ENCODE measurements at places on chromosomes 6 and 20.

DNA sequence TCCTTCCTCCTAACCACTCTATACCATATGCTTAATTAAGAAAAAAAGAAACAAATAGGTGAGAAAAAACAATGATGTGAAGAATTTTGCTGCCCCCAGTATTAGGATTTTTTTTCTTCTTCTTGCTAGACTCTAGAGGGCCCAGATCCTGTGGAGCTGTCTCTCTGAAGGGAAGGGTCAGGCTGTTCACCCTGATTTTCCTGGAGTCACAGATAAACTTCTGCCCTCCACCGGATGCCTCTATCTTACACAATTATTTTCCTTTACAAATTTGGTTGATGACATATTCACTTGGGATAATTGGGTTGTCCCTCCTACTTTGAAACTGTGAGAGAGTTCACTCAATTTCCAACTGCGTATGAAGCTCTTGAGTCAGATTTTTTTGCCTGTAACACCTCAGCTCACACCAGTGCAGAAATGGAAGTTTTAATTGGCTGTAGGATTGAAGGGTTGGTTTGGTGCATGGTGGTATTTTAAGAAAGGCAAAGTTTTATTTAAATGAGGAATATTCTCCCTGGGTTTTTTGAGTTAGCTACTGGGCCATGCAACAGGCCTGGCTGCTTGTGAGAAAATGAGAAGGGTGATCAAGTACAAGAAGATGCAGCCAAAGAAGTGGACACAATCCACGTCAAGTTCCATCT is 73.7 kb upstream of the ESR1 start:
- DNase-seq, result no peak

- DNase-seq, result no peak
These were observed 71.4 kb downstream of the MAFB start for GRCh38 chr20:40617594-40617993.

GRCh38 chr6:159871906-159872305 is 18.9 kb upstream of the MAS1 start:
- no peak for DNase-seq

- DNase-seq, result no peak
These were observed 395.0 kb downstream of the HDGFL1 start for GRCh38 chr6:22964334-22964733.

GRCh38 chr6:127514179-127514772 is 4.9 kb downstream of the MTCL3 start:
- DNase-seq, result no peak

GRCh38 chr6:44268095-44268628 is 2.1 kb upstream of the TMEM151B start:
- peak; percentile 73 for DNase-seq

GRCh38 chr20:57651881-57652605 is 31.8 kb upstream of the ZBP1 start:
- no peak for DNase-seq

GRCh38 chr6:14354919-14355572 is 237.5 kb downstream of the CD83 start:
- no peak for DNase-seq

- no peak for DNase-seq
These were observed 326.1 kb upstream of the CNR1 start for GRCh38 chr6:88492241-88492640.

- no peak for DNase-seq
These were observed 1.9 kb downstream of the FAM83C start for GRCh38 chr20:35290186-35290886.

DNA sequence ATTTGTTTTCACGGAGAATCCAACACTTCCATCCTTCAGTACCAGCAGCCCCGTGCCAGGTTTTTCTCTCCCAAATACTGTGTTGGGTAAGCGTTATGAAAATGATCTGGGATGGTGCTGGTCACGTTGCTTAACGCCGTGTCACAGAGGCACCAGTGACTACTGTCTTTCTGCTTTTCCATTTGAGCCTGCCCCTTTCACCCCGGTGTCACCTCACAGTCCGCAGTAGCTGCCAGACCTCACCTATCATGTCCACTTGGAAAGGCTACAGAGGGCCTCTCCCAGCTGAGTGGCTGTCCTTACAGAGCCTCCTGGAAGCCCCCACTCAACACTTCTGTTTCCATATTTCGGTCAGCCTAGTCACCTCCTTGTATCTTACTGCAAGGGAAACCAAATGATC is 176.5 kb upstream of the ARID1B start:
- DNase-seq, result no peak

- DNase-seq, result no peak
These were observed 28.8 kb downstream of the RARS2 start for GRCh38 chr6:87561017-87561416.

- DNase-seq, result no peak
These were observed 53.0 kb upstream of the AIG1 start for GRCh38 chr6:143007646-143008045.

GRCh38 chr6:39085129-39085797 is 29.7 kb downstream of the SAYSD1 start:
- no peak for DNase-seq

DNA sequence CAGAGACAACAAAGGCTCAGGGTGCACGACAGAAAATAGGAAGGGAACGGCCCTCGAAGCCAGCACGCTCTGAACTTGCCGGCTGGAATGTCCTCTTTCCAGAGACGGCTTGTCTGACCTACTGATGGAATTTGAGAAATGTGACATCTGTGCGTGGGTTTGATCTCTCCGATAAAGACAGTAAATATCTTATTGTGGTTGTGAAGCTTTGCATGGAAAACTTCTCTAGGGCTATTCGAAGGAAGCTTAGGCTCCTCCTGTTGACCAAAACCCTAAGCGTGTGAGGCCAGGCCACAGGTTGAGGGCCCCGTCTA is 247.3 kb downstream of the ZNF217 start:
- DNase-seq, result no peak

DNA sequence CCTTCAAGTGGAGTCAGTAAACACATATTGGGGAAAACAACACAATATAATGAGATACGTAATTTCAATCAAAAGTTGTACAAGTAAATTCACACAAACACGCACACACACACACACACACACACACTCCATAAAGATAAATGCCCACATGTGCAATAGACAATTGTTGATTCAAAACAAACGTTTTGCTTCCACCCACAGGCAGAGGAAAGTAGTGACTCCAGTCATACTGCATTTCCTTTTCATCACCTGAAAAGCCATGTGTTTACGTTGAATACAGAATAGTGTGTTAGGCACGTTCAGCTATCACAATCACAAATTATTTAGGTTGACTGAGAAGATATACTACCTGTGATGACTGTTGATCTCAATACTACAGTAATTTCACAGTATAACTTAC is 443.8 kb upstream of the MANEA start:
- DNase-seq, result no peak

- no peak for DNase-seq
These were observed 91.7 kb downstream of the CLIC5 start for GRCh38 chr6:45923831-45924391.

DNA sequence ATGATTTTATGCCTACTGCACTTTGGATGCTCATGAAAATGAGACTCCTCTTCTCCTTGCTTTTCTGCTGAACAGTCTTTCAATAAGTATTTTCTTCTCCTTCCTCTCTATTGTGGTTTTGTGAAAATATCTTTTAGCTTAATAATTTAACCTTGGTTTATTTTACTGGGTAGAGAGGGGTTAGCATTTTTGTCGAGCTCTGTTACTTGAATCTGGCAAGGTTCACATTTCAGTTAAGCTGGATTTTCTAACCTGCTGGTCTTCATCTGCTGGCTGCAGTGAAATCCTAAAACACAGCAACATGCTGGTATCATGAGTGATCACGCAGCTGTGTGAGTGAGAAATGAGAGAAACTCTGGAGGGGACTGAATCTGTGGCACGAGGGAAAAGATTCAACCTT is 222.7 kb upstream of the NOX3 start:
- no peak for DNase-seq

DNA sequence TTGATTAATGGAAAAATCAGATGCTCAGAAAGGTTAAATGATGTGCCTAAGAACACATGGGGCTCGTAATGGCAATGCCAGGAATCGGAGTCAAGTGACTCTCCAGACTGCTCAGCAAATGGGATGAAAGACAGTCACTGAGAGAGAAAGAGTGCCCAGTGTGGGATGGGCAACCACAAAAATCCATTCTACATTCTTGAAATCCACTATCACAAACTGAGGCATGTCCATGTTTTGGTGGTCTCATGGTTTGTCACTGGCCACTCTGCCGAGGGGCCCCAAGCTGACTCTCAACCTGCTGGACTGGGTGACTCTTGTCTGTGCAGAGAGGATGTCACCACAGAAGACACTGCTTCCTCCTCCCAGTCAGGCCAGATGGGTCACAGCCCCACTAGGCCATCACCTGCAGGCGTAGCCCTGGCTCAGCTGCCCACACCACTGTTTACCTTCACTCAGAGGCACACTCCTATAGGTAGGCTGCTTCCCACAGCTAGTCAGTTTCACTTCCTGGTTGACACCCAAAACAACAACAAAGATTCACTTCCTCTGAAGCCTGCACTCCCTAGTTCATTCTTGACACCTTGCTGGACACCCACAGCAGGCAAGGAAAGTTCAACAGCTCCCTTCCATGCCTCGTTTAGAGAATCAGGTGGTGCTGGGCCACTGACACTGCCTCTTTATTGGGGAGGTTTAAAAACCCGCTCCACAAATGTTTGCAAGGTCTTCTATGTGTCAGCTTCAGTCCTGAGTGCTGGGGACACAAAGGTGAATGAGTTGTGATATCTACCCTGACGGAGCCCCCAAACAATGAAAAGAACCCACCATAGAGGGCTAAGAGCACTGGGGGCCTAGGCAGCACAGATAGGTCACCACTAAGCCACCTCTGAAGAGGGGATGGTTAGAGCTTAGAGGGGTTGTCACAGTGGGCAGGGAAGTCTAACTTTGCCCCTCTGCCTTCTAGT is 21.7 kb downstream of the MAP1LC3A start:
- peak; percentile 27 for DNase-seq

DNA sequence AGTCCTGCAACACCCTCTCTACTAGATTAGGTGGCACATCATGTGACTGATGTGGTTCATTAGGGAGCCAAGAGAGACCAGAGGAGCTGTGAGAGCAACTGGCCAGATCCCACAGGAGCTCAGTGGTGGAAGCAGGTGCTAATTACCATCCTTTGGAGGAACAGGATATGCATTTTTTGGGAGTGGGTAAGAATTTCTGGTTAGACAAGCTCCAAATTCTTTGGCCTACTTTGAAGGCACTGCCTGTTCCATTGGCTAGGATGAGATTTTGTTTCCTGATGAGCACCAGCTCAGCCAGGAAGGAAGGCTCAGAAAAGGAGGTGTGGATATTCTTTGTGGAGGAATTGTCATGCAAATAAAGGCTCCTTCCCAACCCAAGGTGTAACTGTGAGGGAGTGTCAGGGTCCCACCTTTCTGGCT is 130.3 kb upstream of the BMP2 start:
- DNase-seq, result no peak

- peak; percentile 59 for DNase-seq
These were observed 220.8 kb downstream of the TRDN start for GRCh38 chr6:123415844-123416468.

- DNase-seq, result no peak
These were observed 76.5 kb downstream of the PTPN1 start for GRCh38 chr20:50586531-50587232.

DNA sequence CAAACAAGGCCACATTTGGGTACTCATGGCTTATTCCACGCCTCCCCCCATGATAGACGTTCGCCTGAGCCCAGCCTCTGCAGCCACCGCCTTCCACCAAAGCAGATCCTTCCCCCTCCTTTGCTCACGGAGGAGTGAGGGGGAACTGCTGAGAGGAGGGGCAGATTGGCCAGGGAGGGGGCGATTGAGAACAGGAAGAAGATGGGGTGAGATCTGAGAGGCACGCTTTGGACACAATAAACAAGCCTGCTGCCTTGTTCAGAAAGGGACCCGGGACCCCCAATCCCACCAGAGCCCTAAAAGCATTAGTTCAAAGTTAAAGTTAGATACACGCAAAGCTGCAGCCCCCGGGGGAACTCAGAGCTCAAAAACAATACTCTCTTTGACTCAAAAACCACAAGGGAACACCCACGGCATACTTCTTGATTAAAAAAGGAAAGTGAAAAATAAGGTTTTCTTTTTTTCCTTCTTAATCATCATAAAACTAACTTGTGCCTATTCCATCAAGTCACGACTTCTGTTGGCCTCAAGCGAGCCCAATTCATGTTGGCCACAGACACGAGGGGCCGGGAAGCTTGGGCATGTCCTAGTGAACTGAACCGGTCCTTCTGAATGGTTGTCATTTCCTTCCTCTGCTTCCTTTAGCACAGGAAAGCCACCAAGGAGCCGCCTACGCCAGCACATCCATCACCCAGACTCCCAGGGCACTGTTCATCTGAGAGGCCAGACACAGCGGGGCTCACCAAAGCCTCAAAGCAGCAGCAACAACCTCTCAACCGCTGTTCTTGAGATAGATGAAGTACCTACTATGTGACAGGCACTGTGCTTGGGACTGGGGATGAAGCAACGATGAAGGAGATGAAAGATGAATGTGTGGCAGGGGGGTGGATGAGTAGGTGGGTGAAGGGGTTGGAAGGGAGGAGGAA is 44.7 kb downstream of the NFATC2 start:
- DNase-seq, result no peak

GRCh38 chr6:85111481-85112011 is 338.3 kb upstream of the NT5E start:
- DNase-seq, result no peak

DNA sequence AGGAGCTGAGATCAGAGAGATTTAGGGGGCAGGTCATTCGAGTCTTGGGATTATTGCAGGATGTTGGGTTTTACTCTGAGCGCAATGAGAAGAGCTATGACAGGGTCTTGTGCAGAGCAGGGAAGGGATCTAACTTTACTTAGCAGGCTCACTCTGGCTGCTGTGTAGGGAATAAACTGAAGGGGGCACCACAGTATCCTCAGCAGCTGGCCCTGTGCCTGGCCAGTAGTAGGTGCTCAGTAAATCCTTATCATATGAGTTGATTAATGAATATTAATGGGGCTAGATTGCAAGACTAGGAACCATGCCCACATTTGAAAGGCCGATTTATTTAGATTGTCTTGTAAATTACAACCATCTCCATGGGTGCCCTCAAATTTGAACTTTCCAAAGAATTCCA is 4.6 kb upstream of the MDGA1 start:
- no peak for DNase-seq

DNA sequence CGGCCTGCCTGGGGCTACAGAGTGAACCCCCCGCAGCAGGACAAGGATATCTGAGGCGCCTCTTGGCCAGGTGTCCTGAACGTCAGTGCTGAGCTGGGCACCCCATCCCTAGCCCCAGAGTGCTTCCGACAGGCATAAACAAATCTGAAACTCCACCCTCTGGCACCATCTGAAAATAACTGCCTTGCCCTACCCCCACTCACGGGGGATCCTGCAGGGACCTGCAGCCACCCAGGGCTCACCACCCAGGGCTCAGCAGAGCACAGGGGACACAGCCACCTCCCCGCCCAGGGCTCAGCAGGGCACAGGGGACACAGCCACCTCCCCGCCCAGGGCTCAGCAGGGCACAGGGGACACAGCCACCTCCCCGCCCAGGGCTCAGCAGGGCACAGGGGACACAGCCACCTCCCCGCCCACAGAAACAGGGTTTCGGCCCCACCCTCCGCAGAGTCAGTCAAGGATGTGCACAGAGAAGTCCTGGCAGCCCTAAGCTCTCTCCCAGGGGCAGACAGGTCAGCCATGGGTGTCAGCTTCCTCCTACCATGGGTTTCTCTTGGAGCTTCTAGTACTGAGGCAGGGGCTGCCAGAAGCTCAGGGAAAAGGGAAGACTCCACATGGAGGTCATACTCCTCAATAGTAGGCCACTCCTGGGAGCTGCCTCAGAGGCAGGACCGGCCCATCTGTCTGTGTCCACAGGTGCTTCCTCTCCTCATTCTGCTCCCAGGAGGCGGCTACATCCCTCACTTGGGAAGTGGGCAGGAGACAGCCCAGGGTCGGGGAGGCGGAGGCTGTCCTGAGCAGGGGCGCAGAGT is 4.6 kb downstream of the UCKL1 start:
- no peak for DNase-seq
